ENCODE measurements at places on chromosomes 2 and 18.

DNA sequence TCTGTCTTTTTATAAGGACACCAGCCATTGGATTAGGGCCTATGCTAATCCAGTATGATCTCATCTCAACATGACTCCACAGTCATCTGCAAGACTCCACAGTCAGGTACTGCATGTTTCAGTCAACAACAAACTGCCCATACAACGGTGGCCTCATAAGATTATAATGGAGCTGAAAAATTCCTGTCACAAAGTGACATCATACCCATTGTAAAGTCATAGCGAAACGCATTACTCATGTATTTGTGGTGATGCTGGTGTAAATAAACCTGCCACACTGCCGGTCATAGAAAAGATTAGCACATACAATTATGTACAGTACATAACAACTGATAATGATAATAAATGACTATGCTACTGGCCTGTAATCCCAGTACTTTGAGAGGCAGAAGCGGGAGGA is 102.2 kb downstream of the TEX51 start:
- DNase-seq: no peak

DNA sequence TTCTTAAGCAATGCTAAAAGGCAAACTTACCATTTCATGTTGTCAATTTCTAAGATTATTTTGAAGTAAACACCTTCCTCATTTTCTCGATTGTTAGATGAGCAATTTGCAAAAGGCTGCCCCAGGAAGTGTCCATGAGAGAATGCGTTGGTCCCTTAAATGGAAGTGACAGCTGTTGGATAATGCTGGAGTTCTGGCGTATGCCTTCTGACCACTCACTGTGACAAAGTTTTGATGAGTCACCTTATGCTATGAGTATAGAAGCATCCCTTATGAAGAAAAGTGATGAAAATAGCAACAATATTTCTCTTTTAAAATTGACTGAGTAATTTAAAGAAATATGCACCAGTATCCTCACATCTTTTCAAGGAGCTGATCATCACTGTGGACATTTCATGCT is 1497.5 kb downstream of the DPP10 start:
- DNase-seq: no peak

GRCh38 chr2:152120430-152120829 is 21.6 kb upstream of the CACNB4 start:
- DNase-seq: no peak

DNA sequence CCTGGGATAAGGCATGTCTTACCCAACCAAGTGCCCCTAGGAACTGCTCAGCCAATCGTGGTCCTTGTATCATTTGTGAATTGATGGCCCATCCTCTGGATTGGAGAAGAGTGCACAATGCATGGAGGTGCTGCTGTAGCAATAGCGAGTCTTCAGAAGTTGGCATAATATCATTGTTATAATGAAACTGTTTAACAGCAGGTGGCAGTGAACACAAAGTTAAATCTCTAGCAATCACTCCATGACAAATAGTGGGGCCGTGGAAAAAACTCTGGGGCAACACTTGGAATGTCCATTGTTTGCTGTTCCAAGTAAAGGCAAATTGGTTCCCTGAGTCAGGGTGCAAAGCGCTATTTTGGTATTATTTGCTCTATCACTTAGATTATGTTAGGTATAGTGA is 11.4 kb downstream of the REG1A start:
- DNase-seq: no peak

DNA sequence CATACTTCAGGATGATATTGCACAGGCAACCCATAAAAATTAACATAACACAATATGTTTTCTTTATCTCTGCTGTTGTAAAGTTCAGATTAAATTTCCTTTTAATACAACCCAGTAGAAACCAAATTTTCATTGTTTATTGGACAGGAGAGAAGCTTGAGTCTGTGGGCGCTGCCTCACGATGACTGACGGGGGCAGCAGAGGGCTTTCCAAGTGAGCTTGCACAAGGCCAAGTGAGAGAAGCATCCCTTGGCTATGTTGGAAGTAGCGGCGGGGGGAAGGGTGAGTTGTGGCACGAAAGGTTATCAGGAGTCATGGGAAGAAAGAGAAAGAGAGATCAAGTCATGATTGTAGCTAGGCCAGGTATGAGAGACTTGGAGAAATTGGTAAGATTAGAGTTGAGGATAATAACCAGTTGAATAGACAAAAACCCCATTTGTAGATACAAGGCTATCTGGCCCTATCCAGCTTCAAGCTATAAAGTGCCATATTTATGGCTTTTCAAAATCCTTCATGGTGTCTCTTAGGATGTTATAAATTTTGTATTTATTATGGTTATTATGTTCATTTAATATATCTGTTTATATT is 413.7 kb upstream of the FAM98A start:
- peak; percentile 81 for DNase-seq

DNA sequence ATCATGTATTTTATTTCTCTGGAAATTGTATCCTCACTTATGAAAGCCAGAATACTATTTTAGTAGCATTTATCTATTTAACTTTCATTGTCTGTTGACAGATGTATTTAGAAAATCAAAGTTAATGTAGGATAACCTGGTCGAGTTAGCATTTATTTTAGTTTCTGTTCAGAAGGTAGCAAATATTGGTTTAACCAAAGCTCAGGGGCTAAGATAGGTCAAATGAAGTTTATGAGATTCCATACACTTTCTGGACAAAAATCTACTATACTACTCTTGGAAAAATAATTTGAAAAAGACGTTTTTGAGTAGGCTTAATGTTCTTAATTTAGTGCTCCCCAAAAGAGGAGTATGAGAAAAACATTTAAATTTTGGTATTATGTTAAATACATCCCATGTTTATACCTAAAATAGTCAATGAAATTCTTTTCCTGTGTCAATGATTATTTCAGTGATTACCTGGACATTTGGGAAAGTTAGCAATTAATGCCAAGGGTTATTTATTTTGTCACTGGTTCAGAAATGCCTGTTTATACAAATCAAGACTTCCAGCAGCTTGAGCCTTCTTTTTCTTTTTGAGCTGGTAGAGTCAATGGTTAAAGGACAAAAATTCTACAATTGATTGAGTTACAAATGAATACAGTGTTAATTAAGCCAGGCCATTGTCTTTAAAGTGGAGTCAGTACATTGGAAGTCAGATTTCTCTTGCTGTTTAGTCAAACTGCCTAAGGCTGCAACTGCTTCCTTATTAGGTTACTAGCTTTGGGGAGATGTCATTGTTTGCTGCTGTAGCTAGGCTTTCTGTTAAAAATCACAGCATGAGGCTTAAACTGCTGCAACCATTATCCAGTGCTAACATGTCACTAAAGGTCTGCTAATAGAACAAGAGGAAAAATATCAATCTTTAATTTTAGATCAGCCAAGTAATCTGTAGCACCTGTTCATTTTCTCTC is 182.3 kb downstream of the CAMKMT start:
- DNase-seq: no peak

Measured in putamen (tissue), 1 donor.